ENCODE measurements at places on chromosomes 16 and 17.

GRCh38 chr17:34259146-34259545 is 4.1 kb downstream of the CCL2 start:
- DNase-seq = no peak

- DNase-seq = no peak
Measured at GRCh38 chr16:30398661-30399434, 3.6 kb downstream of the ZNF48 start.

GRCh38 chr16:85199069-85199725 is 86.9 kb upstream of the CIBAR2 start:
- DNase-seq = no peak

- no peak for DNase-seq
Measured at GRCh38 chr16:2357331-2357730, 16.8 kb upstream of the ABCA3 start.

DNA sequence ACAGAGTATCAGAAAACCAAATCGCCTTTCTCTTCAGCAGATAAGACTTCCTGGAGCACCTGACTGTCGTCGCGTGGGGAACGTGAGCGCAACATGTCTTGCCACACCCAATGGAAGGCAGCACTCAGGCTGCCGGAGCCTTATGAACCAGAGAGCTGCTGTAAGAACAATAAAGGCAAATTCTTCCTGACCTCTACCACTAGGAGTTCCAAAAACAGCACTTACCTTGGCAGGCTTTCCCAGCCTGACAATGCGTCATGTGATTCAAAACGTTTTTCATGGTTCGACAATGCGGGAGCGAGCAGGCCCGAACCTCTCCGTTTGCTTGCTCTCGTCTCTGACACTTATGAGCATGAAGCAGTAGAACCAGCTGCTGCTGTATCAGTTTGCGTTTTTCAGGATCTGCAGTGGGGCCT is 75.8 kb upstream of the TRAP1 start:
- no peak for DNase-seq

DNA sequence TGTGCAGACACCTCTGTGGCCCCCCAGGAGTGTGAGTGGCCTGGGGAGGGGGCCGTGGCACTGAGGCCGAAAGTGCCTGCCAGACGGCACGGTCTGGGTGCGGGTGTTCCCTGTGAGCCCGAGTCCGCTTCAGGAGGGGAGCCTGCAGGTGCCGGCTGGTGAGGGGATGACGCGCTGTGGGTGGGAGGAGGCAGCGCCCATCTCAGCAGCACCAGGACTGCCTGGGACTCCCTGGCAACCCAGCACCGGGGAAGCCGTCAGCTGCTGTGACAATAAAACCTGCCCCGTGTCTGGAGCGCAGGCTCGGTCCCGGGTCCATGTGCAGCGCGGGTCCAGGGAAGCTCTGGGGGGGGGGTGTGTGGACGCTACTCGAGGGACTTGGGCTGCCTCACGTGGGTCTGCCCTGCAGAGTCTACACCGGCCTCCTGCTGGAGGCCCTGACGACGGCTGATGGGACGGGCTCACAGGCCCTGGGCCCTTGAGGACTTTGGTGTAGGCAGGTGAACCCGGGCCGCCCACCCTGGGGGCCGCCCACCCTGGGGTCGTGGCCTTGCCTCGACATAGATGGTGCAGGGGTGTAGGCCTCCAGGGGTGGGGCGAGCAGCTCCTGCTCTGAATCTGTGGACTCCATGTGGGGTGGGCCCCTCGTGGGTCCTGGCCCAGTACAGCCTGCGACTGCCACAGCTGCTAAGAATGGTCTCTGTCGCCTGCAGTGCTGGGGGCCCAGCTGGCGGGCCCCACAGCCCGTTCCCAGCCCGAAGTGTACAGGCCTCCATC is 5.9 kb upstream of the RAB40C start:
- no peak for DNase-seq

- no peak for DNase-seq
Measured at GRCh38 chr16:78628461-78629045, 529.1 kb downstream of the WWOX start.

DNA sequence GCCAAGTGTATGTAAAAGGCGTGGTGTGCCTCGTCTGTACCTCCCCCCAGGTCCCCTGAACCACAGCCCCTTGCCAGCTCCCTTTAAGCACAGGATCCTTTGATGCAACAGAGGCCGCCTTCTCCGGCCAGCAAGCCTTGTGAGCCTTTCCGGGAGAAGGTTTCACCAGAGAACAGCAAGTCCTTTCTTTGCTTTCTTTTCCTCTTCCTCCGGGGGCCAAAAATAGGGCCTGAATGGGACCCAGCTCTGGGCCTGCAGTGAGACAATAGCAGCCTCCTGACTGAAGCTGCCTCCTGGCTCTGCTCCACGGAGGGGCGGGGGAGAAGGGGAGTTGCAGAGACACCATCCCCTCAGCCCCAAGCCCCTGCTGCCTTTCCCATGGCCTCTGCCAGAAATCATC is 9.0 kb downstream of the ADGRG1 start:
- DNase-seq = no peak

- DNase-seq = no peak
Measured at GRCh38 chr16:4257646-4258556, 14.9 kb downstream of the TFAP4 start.

DNA sequence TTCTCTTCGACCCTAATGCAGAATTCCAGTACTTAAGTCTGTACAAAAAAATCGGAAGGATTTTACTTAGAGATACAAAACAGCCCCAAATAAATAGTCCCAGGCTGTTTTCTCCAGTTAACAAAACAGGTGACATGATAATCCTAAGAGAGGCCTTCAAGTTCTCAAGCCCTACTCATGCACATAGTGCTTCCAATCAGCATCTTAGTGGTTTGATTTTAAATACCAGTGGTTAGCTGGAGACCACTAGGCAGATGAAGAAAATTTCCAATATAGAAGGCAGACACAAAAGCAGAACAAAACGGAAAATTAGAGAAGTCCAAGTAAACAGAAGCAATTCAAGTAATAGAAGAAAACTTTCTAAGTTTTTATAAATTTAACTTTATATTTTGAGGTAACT is 5.2 kb upstream of the OR4D2 start:
- no peak for DNase-seq

GRCh38 chr17:39270923-39271322 is 45.2 kb upstream of the STAC2 start:
- DNase-seq = no peak

DNA sequence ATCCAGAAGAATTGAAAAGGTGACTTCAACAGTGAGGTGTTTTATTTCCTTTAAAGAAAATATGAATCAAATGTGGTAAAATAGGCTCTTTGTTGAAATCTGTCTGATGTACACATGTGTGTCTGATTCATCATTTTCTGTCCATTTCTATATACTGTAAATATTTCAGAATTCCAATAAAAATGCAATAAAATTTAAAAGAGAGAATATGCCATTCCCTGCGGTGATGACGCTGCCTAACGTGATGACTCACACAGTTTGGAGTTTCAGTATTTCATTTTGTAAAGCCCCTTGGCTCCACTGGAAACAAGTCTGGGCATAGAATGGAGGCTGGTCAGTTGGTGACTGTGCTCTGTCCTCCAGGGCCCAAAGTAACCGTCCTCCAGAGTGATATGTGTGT is 482.5 kb upstream of the CDH5 start:
- DNase-seq = no peak

- DNase-seq = no peak
Measured at GRCh38 chr17:70206361-70207010, 37.2 kb downstream of the KCNJ2 start.

DNA sequence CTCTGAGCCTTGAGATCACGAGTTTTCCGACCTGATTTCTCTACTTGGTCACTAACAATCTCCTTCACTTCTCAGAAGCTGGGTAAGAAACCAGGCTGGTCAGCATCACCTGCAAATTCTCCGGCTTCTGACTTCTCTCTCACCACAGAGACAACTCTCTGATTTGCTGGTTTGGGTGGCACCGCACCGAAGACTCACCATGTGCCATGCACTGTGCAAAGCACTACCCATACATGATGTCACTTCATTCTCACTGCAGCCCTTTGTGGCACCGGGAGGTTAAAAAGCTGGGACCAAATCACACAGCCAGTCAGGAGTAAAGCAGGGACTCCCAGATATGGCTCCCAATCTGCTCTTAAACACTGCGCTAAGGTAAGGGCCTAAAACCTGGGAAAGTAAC is 647 bp downstream of the VAC14 start:
- no peak for DNase-seq

DNA sequence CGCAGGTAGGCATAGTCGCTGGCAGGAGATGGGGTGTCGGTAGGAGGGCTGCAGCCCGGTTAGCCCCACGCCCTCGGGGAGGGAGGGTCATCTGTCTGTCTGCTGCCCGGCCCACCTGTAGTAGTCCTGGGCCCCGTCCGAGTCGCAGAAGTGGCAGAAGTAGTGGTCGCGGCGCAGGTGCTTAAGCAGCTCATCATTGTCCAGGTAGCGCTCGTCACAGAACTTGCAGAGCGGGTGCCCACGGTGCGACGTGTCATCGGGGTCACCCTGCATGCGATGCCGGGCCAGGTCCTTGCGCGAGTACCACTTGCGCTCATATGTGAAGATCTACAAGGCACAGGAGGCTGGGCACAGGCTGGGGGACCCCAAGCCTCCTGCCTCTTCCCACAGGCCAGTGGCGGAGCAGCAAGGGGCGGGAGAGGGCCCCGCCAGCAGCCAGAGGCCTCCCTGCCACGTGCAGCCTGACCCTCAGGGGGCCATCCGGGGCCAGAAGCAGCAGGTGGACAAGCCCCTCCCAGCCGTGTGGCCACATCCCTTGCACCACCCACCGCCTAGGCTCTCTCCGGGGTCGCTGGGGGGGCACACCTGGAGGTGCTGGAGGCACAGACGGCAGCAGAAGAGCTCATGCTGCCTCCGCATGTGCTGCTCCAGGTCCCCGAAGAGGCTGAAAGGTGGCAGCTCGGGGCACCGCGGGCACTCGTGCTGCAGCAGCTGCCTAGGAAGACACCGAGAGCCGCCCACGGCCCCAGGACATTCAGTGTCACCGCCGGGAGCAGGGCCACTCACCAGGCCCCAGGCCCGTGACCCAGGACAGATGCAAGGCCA is 7.0 kb downstream of the ZNF598 start:
- no peak for DNase-seq

DNA sequence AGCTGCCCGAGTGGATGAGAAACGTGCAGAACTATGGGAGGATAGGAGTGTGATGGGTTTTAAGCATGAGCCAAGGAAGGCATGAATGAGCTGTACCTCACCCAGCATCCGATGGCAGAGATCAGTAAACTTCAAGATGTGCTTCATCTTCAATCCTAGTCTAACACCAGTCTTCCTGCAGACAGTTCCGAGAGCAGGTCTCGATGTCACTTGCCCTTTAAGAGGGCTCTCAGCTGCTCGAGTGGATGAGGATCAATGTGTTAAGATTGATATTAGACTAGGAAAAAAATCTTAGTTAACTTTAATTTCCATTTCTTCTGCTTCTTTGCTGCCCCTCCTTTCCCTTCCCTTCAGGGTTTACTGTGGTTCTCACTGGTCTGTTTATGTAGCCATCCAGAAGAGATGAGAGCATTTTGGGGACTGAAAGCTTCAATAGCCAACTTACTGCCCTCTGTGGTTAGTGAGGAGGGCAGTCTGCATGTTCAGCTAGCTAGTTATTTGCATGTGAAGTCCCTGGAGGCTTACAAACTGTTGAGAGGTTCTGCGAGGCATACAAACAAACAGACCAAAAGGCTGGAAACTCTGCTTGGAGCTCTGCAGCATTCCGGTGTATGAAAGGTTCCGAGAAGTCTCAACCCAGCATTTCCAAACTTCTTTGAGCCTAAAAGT is 15.3 kb downstream of the KLHL36 start:
- no peak for DNase-seq

- DNase-seq = no peak
Measured at GRCh38 chr17:46944931-46945330, 22.0 kb downstream of the GOSR2 start.

GRCh38 chr17:35766903-35767510 is 6.3 kb downstream of the C17orf50 start:
- DNase-seq = no peak

- no peak for DNase-seq
Measured at GRCh38 chr16:14497245-14498082, 132.6 kb downstream of the PARN start.

DNA sequence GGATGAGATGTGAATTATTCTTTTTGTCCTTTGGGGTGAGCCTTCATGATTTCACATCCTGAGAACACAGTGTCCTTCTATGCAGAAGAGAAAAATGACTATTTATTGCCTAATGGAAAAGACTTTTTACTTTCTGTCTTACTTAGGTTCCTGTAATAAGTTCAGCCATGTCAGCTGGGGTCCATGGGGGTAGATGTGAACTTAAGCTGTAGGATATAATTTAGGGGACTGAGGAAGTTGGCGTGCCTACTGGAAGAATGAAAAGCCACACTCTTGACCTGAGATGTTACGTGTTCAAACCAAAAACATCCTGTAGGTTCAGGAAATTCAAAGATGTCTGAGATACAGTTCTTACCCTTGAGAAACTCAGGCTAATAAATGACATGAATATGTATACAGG is 660.5 kb downstream of the TOX3 start:
- DNase-seq = no peak

DNA sequence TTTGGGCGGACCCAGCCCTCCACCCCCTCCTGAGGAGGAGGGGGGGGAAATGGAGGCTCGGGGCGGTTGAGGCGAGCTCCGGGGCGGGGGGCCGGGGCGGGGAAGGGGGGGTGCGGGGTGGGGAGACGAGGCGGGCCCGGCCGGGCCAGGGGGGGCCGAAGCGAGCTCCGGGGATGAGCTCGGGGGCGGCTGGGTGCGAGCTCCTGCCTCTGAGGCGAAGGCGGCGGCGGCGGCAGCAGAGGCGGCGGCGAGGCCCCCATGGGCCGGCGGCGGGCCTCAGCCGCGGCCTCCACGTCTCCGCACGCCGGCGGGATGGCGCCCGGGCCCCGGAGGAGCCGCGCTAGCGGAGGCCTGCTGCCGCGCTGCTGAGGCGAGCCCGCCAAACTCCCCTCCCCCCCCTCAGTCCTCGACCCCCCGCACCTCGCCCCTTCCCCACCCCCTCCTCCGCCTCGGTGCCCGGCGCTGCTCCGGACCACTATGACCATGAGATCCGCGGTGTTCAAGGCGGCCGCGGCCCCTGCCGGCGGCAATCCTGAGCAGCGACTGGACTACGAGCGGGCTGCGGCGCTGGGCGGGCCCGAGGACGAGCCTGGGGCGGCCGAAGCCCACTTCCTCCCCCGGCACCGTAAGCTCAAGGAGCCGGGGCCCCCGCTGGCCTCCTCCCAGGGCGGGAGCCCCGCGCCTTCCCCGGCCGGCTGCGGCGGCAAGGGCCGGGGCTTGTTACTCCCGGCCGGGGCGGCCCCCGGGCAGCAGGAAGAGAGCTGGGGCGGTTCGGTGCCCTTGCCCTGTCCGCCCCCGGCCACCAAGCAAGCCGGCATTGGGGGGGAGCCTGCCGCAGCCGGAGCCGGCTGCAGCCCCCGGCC is 596 bp downstream of the MSL1 start:
- peak; percentile 46 for DNase-seq

- no peak for DNase-seq
Measured at GRCh38 chr17:34902831-34903547, 58.3 kb downstream of the CCT6B start.

GRCh38 chr17:41992576-41992975 is 24.7 kb downstream of the DNAJC7 start:
- no peak for DNase-seq

- no peak for DNase-seq
Measured at GRCh38 chr17:50481648-50482047, 3.0 kb downstream of the RSAD1 start.

- DNase-seq = no peak
Measured at GRCh38 chr16:4140652-4141051, 24.4 kb upstream of the ADCY9 start.

- DNase-seq = no peak
Measured at GRCh38 chr16:57538235-57538721, 1.9 kb upstream of the CCDC102A start.
